ENCODE measurements at places on chromosomes 2 and 18. TPM values are rescaled to one million over a fixed set of nuclear protein-coding genes. Genes with fewer than 3 reads are reported as not detected.

PLGLB1 gene
- 2.2 TPM for total RNA-seq

SLC9A2 gene
- not detected for total RNA-seq

LRP1B gene
- total RNA-seq: 8.8 TPM

FSIP2 gene
- 1.2 TPM for total RNA-seq

SLC66A2 gene
- 32.2 TPM for total RNA-seq

BARD1 gene
- 21.6 TPM for total RNA-seq

DUSP19 gene
- total RNA-seq: 1.7 TPM

CGREF1 gene
- 2.2 TPM for total RNA-seq

KIF1A gene
- 6.1 TPM for total RNA-seq

CDKL4 gene
- total RNA-seq: 2.7 TPM

YPEL5 gene
- total RNA-seq: 83.5 TPM

DNA sequence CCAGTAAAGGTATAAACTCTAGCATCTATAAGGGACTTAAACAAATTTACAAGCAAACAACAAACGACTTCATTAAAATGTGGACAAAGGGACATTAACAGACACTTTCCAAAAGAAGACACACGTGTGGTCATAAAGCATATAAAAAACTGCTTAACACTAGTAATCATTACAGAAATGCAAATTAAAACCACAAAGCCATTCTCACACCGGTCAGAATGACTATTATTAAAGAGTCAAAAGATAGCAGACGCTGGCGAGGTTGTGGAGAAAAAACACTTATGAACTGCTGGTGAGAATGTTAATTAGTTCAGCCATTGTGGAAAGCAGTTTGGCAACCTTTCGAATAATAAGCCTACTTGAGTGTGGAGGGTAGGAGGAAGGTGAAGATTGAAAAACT, 217.1 kb upstream of the DLGAP1 start:
- no peak for DNase-seq
- no peak overlapping the region for H3K27ac ChIP-seq
- no peaks in the 10 kb centered on the region for H3K27me3 ChIP-seq

DNA sequence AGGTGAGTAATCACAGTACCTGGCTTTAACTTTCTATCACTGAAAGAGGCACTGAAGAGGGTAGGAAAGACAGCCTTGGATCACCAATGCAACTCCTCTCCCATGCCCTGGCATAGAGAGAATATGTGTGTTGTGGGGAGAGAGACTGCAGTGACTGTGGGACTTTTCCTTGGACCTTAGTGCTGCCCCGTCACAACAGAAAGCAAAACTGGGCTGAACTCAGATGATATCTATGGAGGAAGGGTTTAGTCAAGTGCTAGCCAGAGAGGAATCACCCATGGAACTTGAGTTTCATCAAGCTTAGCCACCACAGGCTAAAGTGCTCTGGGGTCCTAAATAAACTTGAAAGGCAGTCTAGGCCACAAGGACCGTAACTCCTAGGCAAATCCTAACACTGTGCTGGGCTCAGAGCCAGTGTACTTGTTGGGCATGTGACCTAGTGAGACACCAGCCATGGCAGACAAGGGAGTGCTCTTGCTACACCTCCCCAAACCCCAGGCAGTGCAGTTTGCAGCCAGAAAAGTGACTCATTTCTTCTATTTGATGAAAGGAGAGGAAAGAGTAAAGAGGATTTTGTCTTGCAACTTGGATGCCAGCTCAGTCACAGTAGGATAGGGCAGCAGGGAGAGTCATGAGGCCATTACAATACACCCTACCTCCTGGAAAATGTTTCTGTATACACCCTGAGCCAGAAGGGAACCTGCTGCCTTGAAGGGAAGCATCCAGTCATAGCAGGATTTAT, 105.8 kb upstream of the SPOPL start:
- H3K27me3 ChIP-seq: no peaks in the 10 kb centered on the region
- H3K4me1 ChIP-seq: peaks cover 9% of the 10 kb centered on the region
- no peak overlapping the region for H3K4me3 ChIP-seq
- no peaks in the 10 kb centered on the region for H3K36me3 ChIP-seq
- no peak overlapping the region for H3K27ac ChIP-seq

DNA sequence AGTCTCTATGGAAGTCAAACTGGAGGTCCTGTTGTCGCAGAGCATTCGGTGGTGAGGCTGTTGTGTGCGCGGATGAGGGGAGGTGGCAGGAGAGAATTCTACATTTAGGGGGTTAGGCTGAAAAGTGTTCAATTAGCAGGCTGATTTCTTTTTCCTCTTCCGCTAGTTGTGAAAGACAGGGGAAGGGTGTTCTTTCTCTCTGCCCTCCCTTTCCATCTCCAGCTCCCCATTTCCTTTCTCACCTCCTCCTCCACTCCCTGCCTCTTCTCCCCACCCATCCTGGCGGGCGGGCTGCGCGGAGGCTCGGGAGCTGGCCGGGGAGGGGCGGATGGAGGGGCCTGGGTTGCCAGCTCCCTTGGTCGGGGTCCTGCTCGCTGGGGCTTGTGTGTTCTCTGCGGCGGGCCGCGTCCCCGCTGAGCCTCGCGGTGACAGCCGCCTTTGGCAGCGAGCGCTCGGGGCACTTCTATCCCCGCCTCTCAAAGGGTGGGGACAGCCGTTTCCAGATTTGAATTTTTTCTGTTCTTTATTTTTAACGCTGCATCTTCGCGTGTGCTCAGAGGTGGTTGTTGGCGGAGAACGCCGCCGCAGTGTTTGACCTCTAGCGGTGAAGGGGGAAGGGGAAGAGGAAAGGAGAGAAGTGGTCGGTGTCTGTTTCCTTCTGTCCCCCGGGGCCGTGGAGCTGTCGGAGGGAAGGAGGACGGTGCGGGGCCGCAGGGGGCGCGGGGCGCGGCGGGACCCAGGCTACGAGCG, 3.6 kb downstream of the SOX11 start:
- H3K36me3 ChIP-seq: no peaks in the 10 kb centered on the region
- no peak overlapping the region for H3K27ac ChIP-seq
- no peak for DNase-seq
- H3K4me3 ChIP-seq: peak overlapping the region; percentile 13
- peaks cover 40% of the 10 kb centered on the region for H3K4me1 ChIP-seq
- peaks cover 24% of the 10 kb centered on the region for H3K27me3 ChIP-seq

GRCh38 chr2:157203651-157204050, 53.9 kb upstream of the GALNT5 start:
- H3K4me3 ChIP-seq: no peak overlapping the region
- H3K36me3 ChIP-seq: no peaks in the 10 kb centered on the region
- no peaks in the 10 kb centered on the region for H3K27me3 ChIP-seq
- DNase-seq: no peak
- H3K4me1 ChIP-seq: no peaks in the 10 kb centered on the region

- H3K4me1 ChIP-seq: no peaks in the 10 kb centered on the region
- H3K4me3 ChIP-seq: no peak overlapping the region
- DNase-seq: no peak
These were observed 361.5 kb downstream of the DSEL start for GRCh38 chr18:67154979-67155378.

DNA sequence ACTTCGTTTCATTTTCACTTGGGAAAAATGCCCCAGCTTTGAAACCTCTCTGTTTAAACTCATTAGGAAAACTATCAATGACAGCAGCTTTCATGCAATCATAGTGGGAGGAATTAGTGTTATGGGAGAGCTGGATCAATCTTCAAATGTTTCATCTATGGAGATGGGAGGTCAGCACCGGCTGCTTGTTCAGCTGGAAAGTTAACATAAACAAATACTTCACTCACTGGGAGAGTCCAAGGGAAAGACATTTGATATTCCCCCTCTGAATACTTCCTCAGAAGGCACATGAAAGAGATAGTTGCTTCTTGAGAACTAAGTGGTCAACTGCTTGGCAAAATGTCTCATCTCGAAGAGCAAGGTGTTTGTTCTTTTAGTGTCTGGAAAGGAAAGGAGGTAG, 7.3 kb downstream of the LYPD1 start:
- H3K27me3 ChIP-seq: no peaks in the 10 kb centered on the region
- H3K4me3 ChIP-seq: no peak overlapping the region
- no peaks in the 10 kb centered on the region for H3K36me3 ChIP-seq

- peaks cover 97% of the 10 kb centered on the region for H3K4me1 ChIP-seq
- peak overlapping the region; percentile 95 for H3K27ac ChIP-seq
- no peak for DNase-seq
- no peaks in the 10 kb centered on the region for H3K36me3 ChIP-seq
These were observed 28.9 kb downstream of the BIN1 start for GRCh38 chr2:127078028-127078427.

DNA sequence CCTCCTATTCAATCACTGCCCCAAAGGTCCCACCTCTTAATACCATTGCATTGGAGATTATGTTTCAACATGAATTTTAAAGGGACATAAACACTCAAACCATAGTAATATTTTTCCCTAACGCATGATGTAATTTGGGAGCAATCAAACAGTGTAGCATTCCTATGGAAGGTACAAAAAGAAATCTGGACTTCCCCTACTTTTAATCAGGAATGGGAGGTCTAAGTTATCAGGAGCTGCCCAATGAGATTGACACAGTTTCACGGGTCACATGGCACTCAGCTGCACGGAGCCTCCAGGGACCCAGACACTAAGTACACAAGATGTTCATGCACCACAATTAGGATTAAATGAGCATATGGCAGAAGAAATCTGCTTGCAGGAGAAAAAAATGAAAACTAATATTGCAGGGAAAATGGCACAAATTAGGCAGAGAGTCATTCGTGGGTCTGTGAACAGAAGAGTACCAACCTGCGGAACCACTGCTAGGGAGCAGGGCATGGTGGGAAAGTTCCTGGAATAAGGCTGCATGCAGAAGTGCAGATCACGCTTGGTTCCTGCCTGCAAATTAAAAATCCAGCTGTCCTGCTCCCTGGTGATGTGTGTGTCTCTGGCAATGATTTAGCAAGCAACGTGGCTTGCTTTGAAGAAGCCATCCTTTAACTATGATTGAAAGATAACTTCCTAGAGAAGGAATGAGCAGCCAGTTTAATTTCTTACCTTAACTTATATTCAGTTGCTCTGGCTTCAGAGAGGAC, 326.6 kb upstream of the ID2 start:
- H3K4me3 ChIP-seq: no peak overlapping the region
- no peaks in the 10 kb centered on the region for H3K4me1 ChIP-seq
- no peak overlapping the region for H3K27ac ChIP-seq

DNA sequence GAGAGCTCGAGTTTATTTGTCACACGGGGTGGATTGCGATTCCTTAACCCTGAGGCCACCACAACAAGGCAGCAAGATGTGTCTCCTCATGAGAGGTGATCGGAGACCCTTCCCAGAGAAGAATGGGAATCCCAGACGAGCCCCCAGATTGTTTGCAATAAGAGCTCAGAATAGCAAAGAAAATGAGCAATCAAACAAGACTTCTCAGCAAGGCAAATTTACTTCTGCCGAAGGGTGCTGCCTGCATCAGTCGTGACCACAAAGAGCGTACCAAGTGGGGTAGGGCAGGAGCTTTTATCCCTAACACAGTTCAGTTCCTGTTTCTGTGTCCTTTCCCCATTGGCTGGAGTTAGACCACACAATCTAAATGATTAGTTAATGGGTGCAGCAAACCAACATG, 237.5 kb upstream of the SYT4 start:
- no peaks in the 10 kb centered on the region for H3K36me3 ChIP-seq
- no peaks in the 10 kb centered on the region for H3K27me3 ChIP-seq
- no peak overlapping the region for H3K4me3 ChIP-seq
- no peak overlapping the region for H3K27ac ChIP-seq
- no peaks in the 10 kb centered on the region for H3K4me1 ChIP-seq

GRCh38 chr2:111022633-111023032, 98.1 kb upstream of the BCL2L11 start:
- H3K36me3 ChIP-seq: no peaks in the 10 kb centered on the region
- no peaks in the 10 kb centered on the region for H3K4me1 ChIP-seq
- H3K27me3 ChIP-seq: no peaks in the 10 kb centered on the region
- no peak for DNase-seq
- H3K4me3 ChIP-seq: no peak overlapping the region
- no peak overlapping the region for H3K27ac ChIP-seq

- no peak for DNase-seq
- H3K36me3 ChIP-seq: peaks cover 86% of the 10 kb centered on the region
- H3K27me3 ChIP-seq: no peaks in the 10 kb centered on the region
- H3K27ac ChIP-seq: no peak overlapping the region
- H3K4me3 ChIP-seq: no peak overlapping the region
These were observed 41.4 kb upstream of the GPR75 start for GRCh38 chr2:53901192-53901591.

DNA sequence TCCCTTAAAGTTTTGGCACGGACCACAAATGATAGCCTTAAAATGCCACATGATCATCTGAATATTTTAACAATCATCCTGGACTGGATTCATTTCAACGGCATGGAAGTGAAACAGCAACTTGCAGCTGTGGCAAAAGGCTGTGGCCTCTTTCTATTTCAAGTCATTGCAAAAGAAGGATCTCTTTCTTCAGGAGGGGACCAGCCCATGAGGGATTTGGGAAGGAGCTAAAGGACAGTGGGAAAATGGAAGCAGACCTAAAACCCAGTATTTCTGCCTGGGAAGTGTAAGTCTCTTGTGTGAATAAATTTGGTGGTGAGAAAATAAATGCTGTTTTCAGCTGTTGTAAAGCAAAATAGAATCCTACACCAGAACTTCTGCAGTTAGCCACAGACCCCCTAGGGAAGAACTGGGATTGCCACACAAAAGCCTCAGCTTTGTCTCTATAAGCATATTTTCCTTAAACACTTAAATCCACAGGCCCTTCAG, 107.3 kb upstream of the ZFP36L2 start:
- H3K4me3 ChIP-seq: peak overlapping the region; percentile 23
- no peaks in the 10 kb centered on the region for H3K27me3 ChIP-seq
- H3K36me3 ChIP-seq: no peaks in the 10 kb centered on the region
- H3K4me1 ChIP-seq: peaks cover 59% of the 10 kb centered on the region
- H3K27ac ChIP-seq: peak overlapping the region; percentile 67

- no peak overlapping the region for H3K27ac ChIP-seq
- no peak overlapping the region for H3K4me3 ChIP-seq
- H3K4me1 ChIP-seq: no peaks in the 10 kb centered on the region
- no peaks in the 10 kb centered on the region for H3K27me3 ChIP-seq
These were observed 21.6 kb upstream of the SLC1A4 start for GRCh38 chr2:64967601-64968000.

GRCh38 chr2:168955321-168955720, 54.2 kb downstream of the G6PC2 start:
- no peaks in the 10 kb centered on the region for H3K27me3 ChIP-seq
- no peak overlapping the region for H3K4me3 ChIP-seq
- no peak overlapping the region for H3K27ac ChIP-seq
- no peaks in the 10 kb centered on the region for H3K4me1 ChIP-seq
- no peaks in the 10 kb centered on the region for H3K36me3 ChIP-seq

DNA sequence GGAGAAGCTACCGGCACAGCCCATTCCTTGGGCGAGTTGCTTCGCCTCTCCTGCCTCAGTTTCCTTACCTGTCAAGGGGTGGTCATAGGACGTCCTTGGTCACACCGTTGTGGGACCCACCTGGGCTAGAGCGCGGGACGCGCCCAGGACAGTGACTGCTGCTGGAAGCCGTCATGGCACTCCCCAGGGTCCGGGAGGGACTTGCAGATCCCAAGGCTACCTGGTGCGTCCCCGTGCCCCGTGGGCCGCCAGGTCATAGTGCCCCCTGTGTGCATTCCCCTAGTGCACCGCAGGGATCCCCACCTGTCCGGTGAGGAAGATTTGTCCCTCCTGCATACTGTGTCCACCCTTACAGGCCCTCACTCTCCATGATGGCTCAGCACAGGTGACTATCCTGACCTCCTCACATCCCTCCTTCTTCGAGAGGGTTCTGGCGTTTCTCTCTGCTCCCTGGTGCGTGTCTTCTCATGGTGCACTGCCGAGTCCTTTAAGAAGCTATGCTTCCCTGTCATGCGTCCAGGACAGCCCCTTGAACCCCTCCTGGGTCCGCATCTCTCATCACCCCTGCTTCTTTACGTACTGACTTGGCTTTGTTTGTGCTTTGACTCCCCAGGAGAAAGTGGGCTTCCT, 886 bp upstream of the STK25 start:
- H3K36me3 ChIP-seq: no peaks in the 10 kb centered on the region
- no peaks in the 10 kb centered on the region for H3K27me3 ChIP-seq
- peak overlapping the region; percentile 75 for H3K27ac ChIP-seq
